ENCODE measurements at places on chromosomes 4 and X.

GRCh38 chrX:137062915-137063617, 29.3 kb upstream of the GPR101 start:
- DNase-seq, result no peak

- no peak for DNase-seq
Observed at GRCh38 chr4:41297832-41298231, 41.1 kb downstream of the UCHL1 start.

- no peak for DNase-seq
Observed at GRCh38 chr4:13642170-13642950, 14.8 kb upstream of the BOD1L1 start.

- DNase-seq, result no peak
Observed at GRCh38 chr4:182513587-182514291, 270.5 kb downstream of the TENM3 start.

Data from stimulated activated CD8-positive, alpha-beta memory T cell treated with anti-CD3 and anti-CD28 coated beads, Interleukin-2, amount 100 ng/mL, for 1 hour (primary cell).